ENCODE measurements at places on chromosomes 2 and 18.

DNA sequence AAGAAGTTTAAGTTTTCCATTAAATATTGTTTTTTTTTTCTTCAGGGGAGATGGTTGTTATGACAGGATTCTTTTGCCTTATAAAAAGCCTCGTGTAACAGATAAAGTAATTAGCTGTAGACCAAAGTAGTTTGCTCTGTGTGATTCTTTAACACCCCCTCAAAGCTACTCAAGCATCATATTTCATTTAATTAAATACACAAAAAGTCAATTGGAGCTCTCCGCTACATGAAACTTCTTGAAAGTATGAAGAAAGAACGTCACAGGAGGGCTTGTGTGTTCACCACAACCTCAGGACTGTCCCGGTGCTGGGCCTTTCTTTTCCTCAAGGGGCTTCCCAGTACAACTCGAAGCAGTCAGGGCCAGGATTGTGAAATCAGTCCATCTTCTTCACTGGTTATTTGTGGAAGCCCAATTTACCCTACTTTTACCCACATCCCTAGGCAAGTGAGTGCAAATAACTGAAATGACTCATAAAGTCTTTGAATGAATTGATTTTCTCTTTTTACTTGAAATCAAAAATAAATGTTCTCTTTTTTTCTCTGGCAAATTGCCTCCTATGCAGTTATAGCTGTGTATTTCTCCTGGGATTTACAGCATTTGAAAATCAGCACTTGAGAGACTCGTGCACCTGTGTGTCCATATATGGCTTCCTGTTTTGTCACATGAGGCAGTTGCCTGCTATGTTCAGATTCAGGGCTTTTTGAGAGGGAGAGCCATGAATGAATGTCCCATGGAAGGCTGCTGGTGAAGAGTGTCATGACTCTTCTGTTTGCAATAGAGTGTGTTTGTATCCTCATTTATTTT, 48.6 kb downstream of the LINC00305 start:
- DNase-seq: no peak

DNA sequence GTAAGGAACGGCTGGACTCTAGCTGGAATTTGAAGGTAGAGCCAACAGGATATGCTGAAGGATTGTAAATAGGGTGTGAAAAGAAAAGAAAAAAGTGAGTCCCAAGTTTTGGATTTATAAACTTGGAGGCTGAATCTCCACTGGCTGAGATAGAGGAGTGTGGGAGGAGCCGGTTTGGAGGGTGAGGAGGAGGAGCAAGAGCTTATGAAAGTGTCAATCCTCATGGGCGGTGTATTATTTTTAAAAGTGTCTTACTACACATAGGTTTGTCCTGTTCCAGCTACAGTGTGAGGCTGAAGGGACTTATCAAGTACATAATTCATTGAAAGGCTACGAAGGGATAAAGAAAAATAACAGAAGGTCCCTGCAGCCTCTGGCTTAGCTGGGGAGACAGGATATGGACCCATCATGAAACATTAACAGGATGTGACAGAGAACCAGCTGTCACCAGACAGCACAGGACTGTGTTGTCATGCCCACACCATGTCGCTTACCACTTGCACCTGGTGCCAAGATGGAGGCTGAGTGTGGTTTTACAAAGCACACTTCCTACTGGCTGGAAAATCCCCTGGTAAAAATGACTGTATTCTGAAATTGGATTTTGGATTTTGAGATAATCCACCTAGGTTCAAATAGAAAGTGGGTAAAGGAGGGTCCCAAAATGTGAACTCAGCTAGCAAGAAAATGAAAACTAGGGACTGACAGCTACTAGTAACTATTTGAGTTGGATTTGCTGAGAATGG, 2.5 kb upstream of the MREG start:
- no peak for DNase-seq

DNA sequence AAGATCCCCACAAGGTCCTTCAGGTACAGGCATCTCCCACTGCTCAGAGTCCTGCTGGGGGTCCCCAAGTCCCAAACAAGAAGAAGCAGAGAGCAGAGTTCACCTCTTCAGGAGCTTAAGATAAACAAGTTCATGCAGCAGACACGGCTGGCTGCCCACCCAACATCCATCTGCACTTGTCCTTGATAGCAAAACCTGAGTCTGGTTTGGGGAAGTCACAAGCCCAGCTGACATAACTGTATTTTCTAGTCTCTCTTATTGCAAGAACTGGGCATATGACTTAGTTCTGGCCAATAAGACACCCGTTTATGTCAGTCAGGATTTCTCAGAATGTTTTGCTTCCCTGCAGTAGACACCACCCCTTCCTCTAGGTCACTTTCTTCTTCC, 31.8 kb downstream of the AFF3 start:
- no peak for DNase-seq

- DNase-seq: no peak
These were observed 23.3 kb downstream of the STAMBP start for GRCh38 chr2:73852020-73852419.

- no peak for DNase-seq
These were observed 85.9 kb downstream of the CERKL start for GRCh38 chr2:181570833-181571661.

GRCh38 chr18:72160510-72161445, 383.4 kb downstream of the CBLN2 start:
- DNase-seq: no peak

DNA sequence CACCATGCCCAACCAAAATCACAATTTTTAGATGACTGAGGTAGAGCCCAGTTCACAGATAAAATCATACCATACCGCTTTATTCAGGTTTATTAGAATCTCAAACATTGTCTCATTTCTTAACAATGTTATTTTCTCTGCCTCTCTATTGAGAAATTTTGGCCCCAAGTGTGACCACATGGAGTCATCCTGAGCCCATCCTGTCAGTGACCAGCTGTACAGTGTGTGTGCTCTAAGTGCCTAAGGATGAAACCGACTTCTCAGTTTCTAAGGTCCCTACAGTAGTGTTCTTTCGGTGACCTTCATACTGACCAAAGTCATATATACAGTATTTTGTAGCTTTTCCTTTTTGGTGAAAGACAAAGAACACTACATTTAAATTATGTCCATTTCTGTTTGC, 123.7 kb upstream of the MSTN start:
- DNase-seq: no peak

DNA sequence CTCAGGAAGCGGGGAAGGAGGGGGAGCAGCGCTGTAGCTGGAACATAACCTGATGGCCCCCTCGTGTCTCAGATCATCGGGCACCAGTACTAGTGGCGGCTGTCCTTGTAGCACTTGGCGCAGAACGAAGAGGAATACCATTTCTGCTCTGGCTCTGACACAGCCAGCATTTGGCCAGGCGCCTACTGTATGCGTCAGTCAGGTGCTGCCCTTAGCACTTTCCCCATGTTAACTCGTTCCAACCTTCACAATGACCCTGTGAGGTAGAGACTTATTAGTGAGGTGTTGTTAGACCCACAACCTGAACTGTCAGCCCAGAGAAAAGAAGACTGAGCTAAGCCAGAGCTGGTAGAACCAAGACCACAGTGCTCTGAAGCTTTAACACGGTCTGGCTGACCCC, 47.7 kb upstream of the EML6 start:
- DNase-seq: no peak

- DNase-seq: no peak
These were observed 40.4 kb upstream of the MAL start for GRCh38 chr2:94984964-94985575.

All from stimulated activated CD4-positive, alpha-beta T cell treated with anti-CD3 and anti-CD28 coated beads, Interleukin-4, amount 100 ng/mL, for 4 hours (primary cell).